ENCODE measurements at places on chromosomes 4 and X.

- DNase-seq: peak; percentile 89
Measured at GRCh38 chr4:90328558-90328957, 201.4 kb downstream of the CCSER1 start.

- DNase-seq: no peak
Measured at GRCh38 chr4:143390764-143391163, 54.1 kb downstream of the GAB1 start.

DNA sequence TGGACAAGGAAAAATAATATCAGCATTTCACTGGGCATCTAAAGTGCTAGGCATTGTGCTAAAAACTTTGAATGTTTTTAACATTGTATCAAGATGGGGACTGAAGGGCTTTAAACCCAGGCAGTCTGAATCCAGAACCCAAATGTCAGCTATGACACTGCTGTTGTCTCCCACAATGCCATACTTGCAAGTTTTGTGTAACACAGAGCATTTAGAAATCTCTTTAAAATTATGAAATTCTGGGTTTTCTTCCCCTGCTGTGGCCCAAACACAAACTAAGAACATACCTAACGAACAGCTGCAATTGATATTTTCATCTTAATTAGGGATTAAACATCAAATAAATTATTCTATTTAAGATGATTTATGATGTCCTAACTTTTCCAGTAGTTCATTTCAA is 66.8 kb upstream of the LSM6 start:
- DNase-seq: no peak

GRCh38 chrX:54530357-54530900 is 410 bp downstream of the GNL3L start:
- no peak for DNase-seq

GRCh38 chrX:18401848-18402213 is 23.6 kb upstream of the CDKL5 start:
- no peak for DNase-seq

DNA sequence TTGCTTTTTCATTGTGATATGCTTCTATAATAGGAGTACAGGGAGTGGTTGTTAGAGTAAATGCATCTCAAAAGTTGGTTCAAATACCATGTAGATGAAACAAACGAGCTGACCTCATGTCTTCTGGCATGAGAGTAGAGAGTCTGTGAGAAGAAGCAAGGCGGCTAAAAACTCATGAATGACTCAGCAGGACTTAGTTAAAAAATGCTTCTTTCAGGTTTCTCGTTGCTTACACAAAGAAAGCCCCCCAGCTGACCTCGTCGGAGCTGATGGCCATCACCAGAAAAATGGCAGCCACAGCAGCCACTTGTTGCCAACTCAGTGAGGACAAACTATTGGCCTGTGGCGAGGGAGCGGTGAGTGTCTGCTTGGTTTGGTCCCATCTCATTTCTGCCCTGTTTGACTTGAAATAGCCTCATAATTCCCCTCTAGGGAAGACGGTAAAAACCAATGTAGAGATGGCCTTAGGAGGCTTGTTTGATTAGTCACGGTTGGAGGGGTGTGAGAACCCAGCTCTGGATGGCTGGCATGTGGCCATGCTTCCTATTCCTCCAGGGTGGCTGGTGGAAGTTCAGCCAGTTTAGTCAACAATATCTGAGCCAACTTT is 14.5 kb downstream of the AFP start:
- no peak for DNase-seq

DNA sequence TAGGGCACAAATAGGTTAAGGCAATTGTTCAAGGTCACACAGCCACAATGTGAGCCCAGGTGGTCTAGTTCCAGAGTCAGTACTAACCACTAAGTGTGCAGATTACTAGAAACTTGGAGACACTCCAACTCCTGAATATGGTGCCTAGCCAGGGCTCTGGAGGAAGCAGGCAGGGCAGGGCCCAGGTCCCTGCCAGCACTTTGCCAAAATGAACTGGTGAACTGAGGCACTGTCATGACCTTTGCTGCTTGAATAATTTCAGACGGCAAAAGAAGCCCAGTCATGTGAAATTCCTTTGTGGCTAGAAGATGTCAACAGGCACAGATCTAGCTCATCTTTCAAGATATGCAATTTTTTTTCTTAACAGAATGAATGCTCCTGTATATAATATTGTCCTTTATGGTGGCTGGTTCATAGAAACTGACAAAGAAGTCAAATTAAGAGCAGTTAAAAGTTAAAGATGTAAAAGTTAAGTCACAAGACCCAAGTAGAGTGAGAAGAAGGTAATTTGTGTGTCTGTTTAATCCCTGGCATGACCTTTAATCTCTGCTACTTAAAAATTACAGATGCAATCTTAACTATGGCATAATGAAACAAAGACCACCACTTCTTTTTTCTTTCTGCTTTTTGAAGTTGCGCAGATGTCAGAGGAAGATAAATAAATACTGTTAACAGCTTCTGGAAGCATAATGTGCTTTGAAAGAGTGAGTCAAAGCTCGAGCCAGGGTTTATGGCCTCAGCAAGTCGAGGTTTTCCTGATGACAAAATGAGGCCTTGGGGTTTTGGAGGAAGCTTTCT is 54.1 kb downstream of the SHROOM3 start:
- no peak for DNase-seq

Measured in NB4 (cell line).